H4 (cell line): ENCODE measurements at places on chromosomes 3 and 15. TPM values are rescaled to one million over a fixed set of nuclear protein-coding genes. Genes with fewer than 3 reads are reported as not detected.

NR2E3 gene
- not detected in 2 replicates for total RNA-seq

PRRT3 gene
- total RNA-seq: 3.0 and 3.4 TPM in 2 replicates

SLC22A14 gene
- total RNA-seq: not detected in 2 replicates

RBP2 gene
- total RNA-seq: not detected in 2 replicates

GADL1 gene
- total RNA-seq: not detected in 2 replicates

TXNRD3 gene
- total RNA-seq: 11.6 and 14.4 TPM in 2 replicates
